CD4-positive, alpha-beta T cell treated with Interleukin-1 beta for 1 hour (primary cell): ENCODE measurements at places on chromosomes 16 and 17.

DNA sequence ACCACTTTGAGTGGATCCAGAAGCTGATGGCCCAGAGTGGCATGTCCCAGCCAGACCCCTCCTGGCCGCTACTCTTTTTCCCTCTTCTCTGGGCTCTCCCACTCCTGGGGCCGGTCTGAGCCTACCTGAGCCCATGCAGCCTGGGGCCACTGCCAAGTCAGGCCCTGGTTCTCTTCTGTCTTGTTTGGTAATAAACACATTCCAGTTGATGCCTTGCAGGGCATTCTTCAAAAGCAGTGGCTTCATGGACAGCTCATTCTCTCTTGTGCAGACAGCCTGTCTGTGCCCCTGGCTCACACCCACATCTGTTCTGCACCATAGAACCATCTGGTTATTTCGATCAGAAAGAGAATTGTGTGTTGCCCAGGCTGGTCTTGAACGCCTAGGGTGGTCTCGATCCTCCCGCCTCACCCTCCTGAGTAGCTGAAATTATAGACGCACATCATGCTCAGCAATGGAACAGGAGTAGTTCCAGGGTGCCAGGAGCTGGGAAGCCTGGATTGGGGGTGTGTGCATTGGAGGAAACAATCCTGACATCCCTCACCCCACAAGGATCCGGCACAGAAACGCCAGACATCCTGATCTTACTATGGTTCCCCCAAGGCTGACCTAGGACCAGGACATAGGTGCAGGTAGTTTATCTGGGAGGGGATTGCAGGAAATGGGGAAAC lies 4.6 kb downstream of the PRSS21 start:
- DNase-seq: no peak

DNA sequence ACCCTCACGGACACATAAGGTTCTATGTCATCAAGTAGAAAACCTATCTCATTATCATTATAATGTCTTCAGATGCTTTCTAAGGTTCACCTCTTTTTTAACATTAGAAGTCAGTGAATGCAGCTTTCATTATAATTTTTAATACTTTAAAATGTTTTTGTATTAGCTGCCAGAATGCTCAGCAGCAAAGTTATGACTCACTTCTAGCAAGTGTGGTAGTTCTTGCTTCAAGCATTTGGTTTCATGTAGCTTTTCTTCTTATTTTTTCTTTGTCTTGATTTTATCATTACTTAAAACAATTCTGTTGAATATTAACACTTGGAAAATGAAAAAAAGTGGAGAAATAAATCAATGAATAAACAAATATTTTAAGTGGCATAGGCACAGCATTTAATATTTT lies 23.4 kb downstream of the LPCAT2 start:
- no peak for DNase-seq

GRCh38 chr17:17403899-17404576 lies 72.8 kb upstream of the MED9 start:
- peak; percentile 53 for DNase-seq

DNA sequence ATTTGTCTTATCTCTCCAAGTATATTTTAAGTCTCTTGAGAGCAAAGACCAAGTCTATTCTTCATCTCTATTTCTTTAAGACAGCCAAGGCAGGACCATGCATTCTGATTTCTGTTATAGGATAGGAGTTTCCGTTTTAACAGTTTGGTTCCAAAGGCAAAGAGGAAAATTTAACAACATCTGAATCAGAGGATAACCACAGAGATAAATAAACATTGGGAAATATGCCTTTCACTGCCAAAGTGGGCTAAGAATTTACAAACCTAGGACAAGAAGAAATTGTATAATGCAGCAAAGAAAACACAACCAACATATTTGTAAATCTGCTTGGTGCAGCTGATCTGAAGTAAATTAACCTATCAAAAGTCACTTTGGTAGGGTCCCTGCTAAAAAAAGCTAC lies 37.7 kb downstream of the USP32 start:
- DNase-seq: no peak

DNA sequence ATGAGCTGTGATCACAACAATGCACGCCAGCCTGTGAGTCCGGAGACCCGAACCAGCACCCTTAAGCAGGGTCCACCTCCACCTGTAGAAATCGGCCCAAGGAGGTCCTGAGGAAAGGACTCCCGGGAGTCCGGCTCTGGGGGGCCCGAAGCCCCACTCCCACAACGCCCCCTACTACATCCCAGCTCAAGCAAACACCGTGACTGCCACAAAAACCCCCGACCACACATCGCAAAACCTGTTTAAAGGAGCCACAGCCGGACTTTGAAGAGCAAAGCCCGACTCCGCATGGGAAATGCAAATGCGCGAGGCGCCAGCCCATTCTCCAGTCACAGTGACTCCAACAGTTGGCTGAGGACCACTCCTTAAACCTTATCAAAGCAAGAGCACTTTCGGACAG lies 682.4 kb downstream of the KCNJ18 start:
- no peak for DNase-seq

DNA sequence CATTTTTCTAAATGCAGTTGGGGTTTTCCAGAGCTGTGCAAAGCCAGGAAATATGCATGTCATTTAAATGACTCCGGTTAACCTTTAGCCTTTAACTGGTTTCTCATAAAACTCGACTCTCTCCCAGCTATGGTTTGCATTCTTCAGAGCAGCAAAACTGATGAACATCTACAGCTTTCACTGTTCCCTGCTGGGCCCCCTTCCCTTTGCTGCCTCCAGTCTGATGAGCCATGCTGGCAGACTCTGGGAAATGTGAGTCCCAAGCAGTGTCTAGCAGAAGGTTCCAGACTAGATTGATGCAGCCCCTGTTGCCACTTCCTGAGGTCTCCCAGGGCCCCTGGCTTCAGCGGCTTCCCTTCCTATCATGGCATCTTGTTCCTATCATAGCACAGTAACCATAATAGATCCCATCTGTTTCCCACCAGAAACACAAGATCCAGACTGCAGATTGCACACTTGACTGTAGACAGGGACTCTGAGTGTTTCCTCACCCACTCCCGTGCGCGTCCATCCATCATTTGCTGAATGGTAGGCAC lies 135.4 kb downstream of the CLEC16A start:
- no peak for DNase-seq

DNA sequence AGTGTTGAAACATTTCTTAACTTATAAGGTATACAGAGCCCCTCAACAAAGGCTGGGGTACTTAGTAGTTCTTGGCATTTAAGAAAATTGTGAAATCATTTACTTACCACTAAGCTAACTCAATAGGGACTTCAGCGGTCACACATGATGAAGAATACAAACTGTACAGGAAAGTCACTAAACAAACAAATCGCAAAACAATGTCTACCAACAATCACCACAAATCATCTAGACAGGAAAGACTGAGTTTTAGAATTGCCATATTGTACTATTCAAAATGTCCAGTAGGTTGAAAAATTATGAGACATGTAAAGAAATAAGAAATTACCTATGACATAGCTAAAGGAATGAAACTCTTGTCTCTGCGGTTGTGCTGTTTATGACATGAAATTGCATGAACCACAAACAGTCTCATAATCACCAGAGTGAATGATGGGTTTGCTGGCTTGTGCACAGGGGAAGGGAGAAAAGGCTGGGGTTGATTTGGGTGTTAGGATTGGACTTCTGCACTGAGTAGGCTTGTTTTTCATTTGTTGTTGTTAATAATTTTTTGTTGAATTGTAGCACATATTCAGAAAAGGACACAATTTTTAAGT lies 441.1 kb upstream of the MON1B start:
- DNase-seq: no peak
